AG10803 (cell line): ENCODE measurements at places on chromosomes 12 and 14.
A peak's percentile ranks its signal among the peaks of the same experiment; 100 is the strongest.

GRCh38 chr14:35369701-35370191 is 34.8 kb downstream of the NFKBIA start:
- no peak for DNase-seq

GRCh38 chr14:100058777-100059437 is 6.3 kb upstream of the EVL start:
- DNase-seq: no peak

GRCh38 chr14:100306998-100307765 is 938 bp upstream of the SLC25A29 start:
- no peak for DNase-seq

GRCh38 chr12:120466560-120467315 is 2.8 kb downstream of the SRSF9 start:
- DNase-seq: peak; percentile 44

DNA sequence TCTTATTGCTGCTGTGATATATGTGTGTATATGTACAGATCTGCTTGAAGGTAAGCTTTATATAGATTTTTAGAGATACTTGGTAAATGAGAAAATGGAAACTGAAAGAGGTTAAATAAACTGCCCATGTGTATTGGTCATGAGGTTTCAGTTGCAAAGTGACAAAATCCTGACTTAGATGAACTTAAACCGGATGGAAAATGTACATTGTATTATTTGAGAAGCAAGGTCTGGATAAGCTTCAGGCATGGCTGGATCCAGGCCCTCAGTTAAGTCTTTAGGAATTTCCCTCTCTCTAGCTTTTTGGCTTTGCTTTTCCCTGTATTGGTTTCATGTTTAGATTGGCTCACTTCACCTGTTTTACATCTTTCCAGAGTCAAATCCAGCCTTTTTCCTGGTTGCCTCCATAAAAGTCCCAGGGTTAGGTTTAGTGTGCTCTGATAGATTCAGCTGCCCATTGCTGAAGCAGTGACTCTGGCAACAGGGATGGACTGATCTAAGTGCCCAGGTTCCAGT is 21.0 kb upstream of the MAP1LC3B2 start:
- no peak for DNase-seq
